ENCODE measurements at places on chromosomes 2 and 18. TPM values are rescaled to one million over a fixed set of nuclear protein-coding genes. Genes with fewer than 3 reads are reported as not detected.

- H3K27me3 ChIP-seq, result no peaks in the 10 kb centered on the region
- no peak for DNase-seq
- H3K4me3 ChIP-seq, result no peak overlapping the region
- no peaks in the 10 kb centered on the region for H3K4me1 ChIP-seq
Measured at GRCh38 chr18:31398191-31398590, 21.6 kb downstream of the DSG4 start.

GRCh38 chr2:236777408-236777807, 207.8 kb downstream of the ACKR3 start:
- DNase-seq, result no peak
- peaks cover 4% of the 10 kb centered on the region for H3K27me3 ChIP-seq
- H3K4me1 ChIP-seq, result no peaks in the 10 kb centered on the region
- H3K36me3 ChIP-seq, result no peaks in the 10 kb centered on the region
- H3K4me3 ChIP-seq, result no peak overlapping the region
- H3K27ac ChIP-seq, result no peak overlapping the region

DNA sequence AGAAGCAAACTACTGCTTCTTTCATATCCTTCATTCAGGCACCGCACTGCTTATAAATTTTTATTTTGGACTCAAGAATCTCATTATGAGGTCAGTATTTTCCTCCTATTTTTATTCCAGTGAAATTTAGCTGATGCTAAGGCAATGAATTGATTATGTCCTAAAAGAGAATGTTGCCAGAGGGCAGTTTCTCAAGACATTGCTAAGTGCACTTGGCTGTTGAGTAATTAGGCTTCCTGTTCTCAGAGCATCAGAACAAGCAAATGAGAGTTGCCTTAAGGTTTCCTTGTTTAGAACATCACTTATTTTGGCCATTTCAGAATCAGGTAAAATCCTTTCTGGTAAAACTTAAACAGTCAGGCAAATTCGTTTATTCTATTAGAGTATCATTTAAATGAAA, 548.6 kb upstream of the ZEB2 start:
- H3K36me3 ChIP-seq, result no peaks in the 10 kb centered on the region
- H3K27me3 ChIP-seq, result peaks cover 7% of the 10 kb centered on the region
- no peak overlapping the region for H3K4me3 ChIP-seq
- no peak overlapping the region for H3K27ac ChIP-seq

DNA sequence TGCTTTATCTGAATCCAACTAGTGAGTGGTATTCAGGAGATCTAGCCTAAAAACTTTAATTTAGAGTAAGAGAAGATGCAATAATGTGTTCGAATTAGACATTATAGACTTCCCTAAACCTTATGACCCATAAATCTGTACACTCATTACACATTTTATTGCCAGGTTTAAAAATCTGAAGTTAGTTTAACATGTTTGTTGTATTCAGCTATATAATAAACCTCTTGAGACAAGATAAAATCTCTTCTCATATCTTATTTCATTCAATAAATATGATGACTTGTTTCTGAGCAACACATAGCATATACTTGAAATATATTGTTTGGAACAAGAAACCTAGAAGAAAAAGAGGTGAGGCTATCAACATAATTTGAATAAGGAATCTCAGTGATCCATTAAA, 150.7 kb downstream of the CDH7 start:
- no peaks in the 10 kb centered on the region for H3K27me3 ChIP-seq
- H3K36me3 ChIP-seq, result no peaks in the 10 kb centered on the region
- no peak for DNase-seq
- H3K4me3 ChIP-seq, result no peak overlapping the region

- H3K27ac ChIP-seq, result no peak overlapping the region
- no peaks in the 10 kb centered on the region for H3K27me3 ChIP-seq
- no peak for DNase-seq
- H3K4me1 ChIP-seq, result no peaks in the 10 kb centered on the region
- no peak overlapping the region for H3K4me3 ChIP-seq
Measured at GRCh38 chr2:2565671-2566070, 234.6 kb upstream of the MYT1L start.

DNA sequence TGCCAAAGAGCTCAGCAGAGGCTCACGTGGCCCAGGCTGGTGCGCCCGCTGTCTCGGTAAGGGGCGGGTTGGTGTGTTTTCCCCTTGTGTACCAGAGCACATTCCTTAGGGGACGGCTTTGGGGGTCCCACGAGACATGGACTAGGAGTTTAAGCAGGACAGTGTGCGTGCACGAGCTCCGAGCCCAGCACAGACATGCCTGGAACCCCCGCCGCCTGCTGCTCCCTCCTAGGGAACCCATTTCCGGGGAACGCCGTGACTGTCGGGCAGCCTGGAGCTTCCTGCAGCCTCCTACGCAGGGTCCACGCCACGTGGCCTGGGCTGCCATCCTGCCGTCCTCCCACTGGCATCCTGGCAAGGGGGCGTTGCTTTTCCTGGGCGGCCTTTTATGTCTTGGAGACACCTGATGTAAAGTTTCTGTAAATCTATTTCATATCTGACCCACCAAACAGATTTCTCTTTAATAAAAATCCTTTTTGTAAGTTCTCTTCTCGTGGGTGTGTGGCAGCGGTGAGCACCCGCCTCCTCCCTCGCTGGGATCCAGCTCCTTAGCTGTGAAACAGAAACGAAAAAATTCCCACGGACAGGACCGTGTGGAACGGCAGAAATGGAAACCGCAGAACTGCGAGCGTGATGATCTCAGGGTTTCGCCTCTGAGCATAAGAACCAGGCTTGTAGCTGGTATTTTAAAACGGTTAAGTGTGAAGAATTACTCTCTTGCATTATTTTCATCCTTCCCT, 43.5 kb upstream of the KCNG2 start:
- no peak overlapping the region for H3K4me3 ChIP-seq
- H3K36me3 ChIP-seq, result peaks cover 32% of the 10 kb centered on the region
- no peaks in the 10 kb centered on the region for H3K4me1 ChIP-seq
- H3K27ac ChIP-seq, result no peak overlapping the region
- peak; percentile 16 for DNase-seq

- H3K36me3 ChIP-seq, result no peaks in the 10 kb centered on the region
- no peak for DNase-seq
- no peak overlapping the region for H3K4me3 ChIP-seq
- H3K4me1 ChIP-seq, result no peaks in the 10 kb centered on the region
Measured at GRCh38 chr2:15799432-15799827, 140.9 kb upstream of the MYCN start.

DNA sequence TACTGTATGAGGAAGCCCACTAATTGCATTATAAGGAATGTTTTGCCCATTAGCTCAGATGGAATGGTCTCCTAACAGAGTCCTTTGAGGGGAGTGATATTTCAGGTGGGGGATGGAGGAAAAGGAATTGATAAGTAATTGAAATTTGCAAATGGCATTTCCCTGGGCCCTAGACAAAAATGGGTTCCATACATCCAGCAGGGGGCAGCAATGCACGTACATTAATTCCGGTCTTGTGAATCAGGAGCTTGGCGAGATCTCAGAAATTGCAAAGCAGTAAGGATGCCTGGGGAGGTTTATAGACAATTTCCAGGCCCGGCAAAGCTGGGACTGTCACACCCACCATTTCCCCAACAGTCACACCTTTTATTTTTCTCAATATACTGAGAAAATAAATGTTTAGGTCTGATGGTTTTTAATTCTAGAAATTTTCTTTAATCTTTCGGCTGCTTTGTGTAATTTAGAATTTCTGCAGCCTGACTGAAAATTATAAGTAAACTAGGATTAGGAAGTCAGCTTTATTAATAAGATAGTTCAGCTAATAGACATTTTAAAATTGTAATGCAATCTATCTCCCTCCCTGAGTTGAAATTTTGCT, 122.8 kb downstream of the LYPD1 start:
- no peaks in the 10 kb centered on the region for H3K36me3 ChIP-seq
- no peaks in the 10 kb centered on the region for H3K4me1 ChIP-seq
- no peak overlapping the region for H3K4me3 ChIP-seq
- DNase-seq, result peak; percentile 32
- no peak overlapping the region for H3K27ac ChIP-seq

DNA sequence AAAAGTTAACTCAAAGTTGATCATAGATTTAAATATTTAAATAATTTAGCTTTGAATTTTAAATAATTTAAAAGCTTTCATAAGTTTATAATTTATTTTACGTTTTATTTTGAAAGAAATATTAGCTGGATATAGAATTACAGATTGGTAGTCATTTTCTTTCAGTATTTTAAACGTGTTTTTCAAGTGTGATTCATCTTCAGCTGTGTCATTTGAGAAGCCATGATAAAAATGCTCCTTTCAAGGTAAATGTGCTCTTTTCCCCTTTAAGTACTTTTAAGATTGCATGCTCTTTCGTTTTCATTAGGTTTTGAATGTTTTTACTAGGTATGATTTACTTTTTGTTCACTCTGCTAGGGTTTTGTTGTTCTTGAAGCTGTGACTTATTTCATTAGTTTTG, 116.8 kb upstream of the FIGN start:
- H3K27ac ChIP-seq, result no peak overlapping the region
- H3K27me3 ChIP-seq, result no peaks in the 10 kb centered on the region
- H3K4me3 ChIP-seq, result no peak overlapping the region
- no peaks in the 10 kb centered on the region for H3K36me3 ChIP-seq
- DNase-seq, result no peak
- H3K4me1 ChIP-seq, result no peaks in the 10 kb centered on the region

- H3K4me1 ChIP-seq, result peaks cover 1% of the 10 kb centered on the region
- no peaks in the 10 kb centered on the region for H3K27me3 ChIP-seq
- H3K36me3 ChIP-seq, result no peaks in the 10 kb centered on the region
- no peak for DNase-seq
- H3K4me3 ChIP-seq, result no peak overlapping the region
Measured at GRCh38 chr2:207836521-207837133, 66.9 kb upstream of the FZD5 start.

DNA sequence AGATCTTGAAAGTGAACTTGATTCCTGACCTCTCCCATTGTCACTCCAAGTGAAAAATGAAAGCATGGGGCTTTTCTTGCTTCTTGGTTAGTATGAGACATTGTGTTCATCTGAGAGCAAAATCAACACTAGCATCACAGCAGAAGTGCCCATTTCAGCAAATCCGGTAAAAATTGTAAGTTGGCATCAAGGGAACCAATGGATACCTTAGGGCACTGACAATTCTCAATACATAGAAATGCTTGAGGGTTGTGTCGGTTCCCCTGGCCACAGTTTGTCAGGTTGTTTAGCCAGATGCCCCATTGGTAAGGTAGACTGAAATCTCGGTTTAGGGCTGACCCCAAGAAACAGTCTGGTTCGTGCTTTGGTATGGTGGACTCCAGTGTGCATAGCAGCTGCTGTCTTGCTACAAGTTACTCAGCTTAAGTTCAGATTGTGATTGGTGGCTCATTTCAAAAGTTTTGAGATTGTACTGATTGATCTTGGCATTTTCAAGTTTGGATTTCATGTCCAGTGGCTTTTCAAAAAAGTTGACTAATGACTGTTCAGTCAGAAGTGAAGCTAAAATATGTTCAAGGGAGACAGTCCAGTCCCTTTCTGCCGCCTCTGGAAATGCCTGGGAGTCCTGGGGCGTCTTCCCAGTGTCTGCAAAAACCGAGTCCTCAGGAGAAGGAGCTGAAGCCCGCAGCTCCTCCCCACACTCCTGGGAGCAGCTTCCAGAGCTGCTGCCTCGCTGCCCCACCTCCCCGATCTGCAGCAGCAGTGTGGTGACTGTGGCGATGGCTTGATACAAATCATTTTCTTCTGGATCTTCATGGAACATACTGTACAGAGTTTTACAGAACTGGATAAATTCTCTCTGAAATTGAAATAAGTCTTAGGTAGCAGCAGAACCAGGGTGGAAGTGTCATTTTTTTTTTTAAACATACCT, 5.6 kb downstream of the RPL31 start:
- no peak overlapping the region for H3K4me3 ChIP-seq
- H3K27ac ChIP-seq, result no peak overlapping the region
- peaks cover 35% of the 10 kb centered on the region for H3K4me1 ChIP-seq

- H3K36me3 ChIP-seq, result peaks cover 28% of the 10 kb centered on the region
- H3K27ac ChIP-seq, result peak overlapping the region; percentile 62
- no peaks in the 10 kb centered on the region for H3K27me3 ChIP-seq
- no peak overlapping the region for H3K4me3 ChIP-seq
Measured at GRCh38 chr18:50944245-50944932, 23.5 kb upstream of the ELAC1 start.

- DNase-seq, result no peak
- peak overlapping the region; percentile 97 for H3K4me3 ChIP-seq
- H3K27me3 ChIP-seq, result no peaks in the 10 kb centered on the region
- peaks cover 18% of the 10 kb centered on the region for H3K36me3 ChIP-seq
- peaks cover 20% of the 10 kb centered on the region for H3K4me1 ChIP-seq
Measured at GRCh38 chr2:134919341-134920210, 954 bp downstream of the CCNT2 start.

DNA sequence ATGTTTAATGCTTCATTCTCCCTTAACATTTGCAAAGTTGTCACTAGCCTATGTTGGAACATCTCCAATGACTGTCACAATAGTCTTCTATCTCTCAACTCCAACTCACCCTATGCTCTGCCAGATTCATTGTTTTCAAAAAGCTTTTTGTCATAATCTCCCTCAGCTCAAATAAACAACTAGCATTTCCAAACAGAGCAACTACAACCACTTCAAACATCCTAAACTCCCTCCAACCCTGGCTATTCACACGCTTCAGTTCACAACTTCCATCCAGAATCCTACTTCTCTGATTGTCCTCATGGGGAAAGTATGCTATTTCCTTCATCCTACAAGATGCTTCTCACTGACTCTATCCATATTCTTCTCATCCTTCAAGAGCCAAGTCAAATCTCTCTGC, 139.2 kb upstream of the VRK2 start:
- peaks cover 9% of the 10 kb centered on the region for H3K36me3 ChIP-seq
- H3K4me1 ChIP-seq, result peaks cover 22% of the 10 kb centered on the region
- no peak for DNase-seq

DNA sequence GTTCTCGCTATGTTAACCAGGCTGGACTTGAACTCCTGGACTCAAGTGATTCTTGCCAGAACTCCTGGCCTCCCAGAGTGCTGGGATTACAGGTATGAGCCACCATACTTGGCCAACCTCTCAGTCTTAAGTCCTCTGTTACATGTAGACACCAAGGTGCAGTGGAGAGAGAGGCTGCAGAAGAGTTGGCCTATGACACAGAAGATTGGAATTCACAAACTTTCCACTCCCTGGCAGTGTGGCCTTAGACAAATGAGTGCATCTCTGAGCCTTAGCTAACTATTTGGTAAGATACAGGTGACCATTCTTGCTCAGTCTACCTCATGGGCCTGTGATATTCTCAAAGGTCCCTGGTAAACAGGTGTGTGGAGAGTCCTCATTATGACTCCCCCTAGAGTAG, 159.7 kb downstream of the MYCN start:
- H3K36me3 ChIP-seq, result no peaks in the 10 kb centered on the region
- no peaks in the 10 kb centered on the region for H3K27me3 ChIP-seq
- no peak for DNase-seq
- no peak overlapping the region for H3K27ac ChIP-seq
- no peak overlapping the region for H3K4me3 ChIP-seq

Gene MSGN1
- total RNA-seq, result not detected

Gene SPDYA
- total RNA-seq, result 1.9 TPM

Gene RGPD4
- 0.61 TPM for total RNA-seq

Gene CELF4
- total RNA-seq, result not detected

Gene ACVR2A
- 5.0 TPM for total RNA-seq

Gene RAMP1
- 1.1 TPM for total RNA-seq

Gene SCN7A
- not detected for total RNA-seq

Gene RAX
- not detected for total RNA-seq

Gene UCN
- total RNA-seq, result 5.1 TPM

Gene ARL4C
- 214 TPM for total RNA-seq

Measured in activated naive CD8-positive, alpha-beta T cell treated with anti-CD3 and anti-CD28 coated beads, Interleukin-2, amount 10 ng/mL, durations not matched to agents 7 days and 5 days (primary cell).